Activated CD4-positive, alpha-beta T cell treated with anti-CD3 and anti-CD28 coated beads, Interleukin-10, Interleukin-2, amounts not matched to agents 100 ng/mL and 50 ng/mL, durations not matched to agents 16 hours and 8 hours (primary cell): ENCODE measurements at places on chromosomes 1 and 21.
A peak's percentile ranks its signal among the peaks of the same experiment; 100 is the strongest.

GRCh38 chr1:202397256-202397655 is 48.8 kb downstream of the PPP1R12B start:
- no peak for DNase-seq

GRCh38 chr1:6486433-6487011 is 4.9 kb downstream of the PLEKHG5 start:
- peak; percentile 86 for DNase-seq

GRCh38 chr1:185450060-185450788 is 133.2 kb upstream of the IVNS1ABP start:
- no peak for DNase-seq

GRCh38 chr1:26321315-26322041 is 3.7 kb downstream of the CD52 start:
- DNase-seq = peak; percentile 95
